ENCODE measurements at places on chromosomes 16 and 17. TPM values are rescaled to one million over a fixed set of nuclear protein-coding genes. Genes with fewer than 3 reads are reported as not detected.
A peak's percentile ranks its signal among the peaks of the same experiment; 100 is the strongest.

BRICD5 gene
- 8.3 TPM for total RNA-seq

CCDC154 gene
- 1.5 TPM for total RNA-seq

GRCh38 chr16:65222536-65222935 is 100.7 kb upstream of the CDH11 start:
- no peak overlapping the region for H3K4me3 ChIP-seq
- no peaks in the 10 kb centered on the region for H3K4me1 ChIP-seq
- no peak for DNase-seq
- no peaks in the 10 kb centered on the region for H3K36me3 ChIP-seq

DNA sequence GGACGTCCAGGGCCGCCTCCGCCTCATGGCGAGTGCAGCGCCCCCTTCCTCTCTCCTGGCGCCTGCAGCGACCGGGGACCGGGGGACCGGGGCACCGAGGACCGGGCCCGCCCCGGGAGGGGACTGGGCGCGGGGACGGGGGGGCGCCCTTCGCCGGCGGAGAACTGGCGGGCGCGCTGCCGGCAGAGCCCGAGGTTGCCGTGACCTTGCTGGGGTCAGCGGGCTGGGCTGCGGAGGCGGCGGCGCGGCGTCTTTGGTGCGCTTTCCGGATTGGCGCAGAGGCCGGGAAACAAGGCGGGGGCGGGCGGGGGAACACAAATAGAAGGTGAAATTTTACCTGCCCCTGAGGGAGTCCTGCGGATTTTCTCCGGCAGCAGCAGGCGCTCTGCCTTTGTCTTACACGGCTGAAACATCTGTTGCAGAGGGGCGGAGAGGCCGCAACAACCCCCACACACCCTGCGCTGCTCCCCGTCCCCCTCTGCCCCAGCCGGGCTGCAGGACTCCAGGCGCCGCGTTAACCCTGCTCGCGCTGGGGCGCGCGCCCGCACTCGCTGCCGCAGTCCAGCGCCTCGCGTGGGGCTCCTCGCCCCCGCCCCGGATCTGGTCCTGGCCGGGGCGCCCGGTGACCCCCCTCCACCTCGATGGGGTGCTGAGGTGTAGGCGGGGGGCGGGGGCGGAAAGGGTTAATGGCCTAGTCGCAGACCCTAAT is 53.5 kb downstream of the SREBF1 start:
- H3K36me3 ChIP-seq, result no peaks in the 10 kb centered on the region
- DNase-seq, result peak; percentile 73
- peak overlapping the region; percentile 50 for H3K4me3 ChIP-seq
- H3K27me3 ChIP-seq, result no peaks in the 10 kb centered on the region
- peak overlapping the region; percentile 77 for H3K27ac ChIP-seq

HOXB13 gene
- total RNA-seq, result not detected

DNA sequence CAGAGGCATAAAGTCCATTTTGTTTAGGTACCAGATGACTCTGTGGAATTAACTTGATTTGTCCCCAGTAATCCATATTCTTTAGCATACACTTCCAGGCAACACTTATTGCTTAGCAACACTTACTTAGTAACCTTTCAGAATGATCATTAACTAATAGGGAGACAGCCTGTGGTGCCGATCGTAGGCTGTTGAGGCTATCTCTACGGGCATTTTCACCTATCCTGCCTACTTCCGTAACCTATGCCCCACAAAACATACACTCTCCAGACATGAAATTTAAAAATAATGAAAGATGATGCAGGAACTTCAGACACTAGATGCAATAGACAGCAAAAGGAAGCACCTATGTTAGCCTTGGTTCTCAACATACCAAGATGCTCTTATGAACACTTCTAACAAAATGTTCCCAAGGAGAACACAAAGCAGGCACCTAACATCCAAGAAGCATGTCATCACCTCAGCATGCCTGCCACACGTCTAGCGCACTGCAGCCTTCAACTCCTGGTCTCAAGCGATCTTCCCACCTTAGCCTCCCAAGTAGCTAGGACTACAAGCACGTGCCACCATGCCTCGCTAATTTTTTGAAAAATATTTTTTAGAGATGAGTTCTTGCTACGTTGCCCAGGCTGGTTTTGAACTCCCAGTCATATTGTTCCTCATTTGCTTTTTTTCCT is 34.5 kb downstream of the HLF start:
- no peaks in the 10 kb centered on the region for H3K36me3 ChIP-seq
- H3K4me1 ChIP-seq, result peaks cover 4% of the 10 kb centered on the region
- no peak for DNase-seq

KRT16 gene
- total RNA-seq, result not detected

DNA sequence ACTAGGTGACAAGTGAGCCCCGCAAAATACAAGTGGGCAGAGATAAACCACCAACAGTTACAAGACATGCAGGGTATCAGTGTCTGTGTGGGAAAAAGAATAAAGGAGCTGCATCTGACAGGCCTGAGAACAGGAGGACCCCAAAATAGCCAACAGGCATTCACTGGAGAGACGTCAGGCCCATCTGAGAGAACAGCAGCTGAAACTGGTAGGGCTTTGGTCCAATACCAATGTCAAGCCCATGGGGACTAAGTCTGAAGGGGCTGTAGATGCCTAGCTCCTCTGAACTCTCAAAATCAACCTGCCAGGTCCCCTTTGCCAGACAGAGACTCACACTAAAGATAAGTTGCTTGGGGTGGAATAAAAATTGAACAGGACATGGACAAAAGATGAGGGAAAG is 30.5 kb upstream of the TANC2 start:
- no peaks in the 10 kb centered on the region for H3K4me1 ChIP-seq
- no peak overlapping the region for H3K27ac ChIP-seq
- H3K36me3 ChIP-seq, result no peaks in the 10 kb centered on the region
- H3K27me3 ChIP-seq, result no peaks in the 10 kb centered on the region
- no peak overlapping the region for H3K4me3 ChIP-seq

GRCh38 chr17:76446449-76447231 is 6.3 kb downstream of the UBE2O start:
- H3K4me3 ChIP-seq, result no peak overlapping the region
- H3K27me3 ChIP-seq, result no peaks in the 10 kb centered on the region
- H3K4me1 ChIP-seq, result peaks cover 4% of the 10 kb centered on the region
- H3K36me3 ChIP-seq, result no peaks in the 10 kb centered on the region
- no peak for DNase-seq
- H3K27ac ChIP-seq, result no peak overlapping the region

DNA sequence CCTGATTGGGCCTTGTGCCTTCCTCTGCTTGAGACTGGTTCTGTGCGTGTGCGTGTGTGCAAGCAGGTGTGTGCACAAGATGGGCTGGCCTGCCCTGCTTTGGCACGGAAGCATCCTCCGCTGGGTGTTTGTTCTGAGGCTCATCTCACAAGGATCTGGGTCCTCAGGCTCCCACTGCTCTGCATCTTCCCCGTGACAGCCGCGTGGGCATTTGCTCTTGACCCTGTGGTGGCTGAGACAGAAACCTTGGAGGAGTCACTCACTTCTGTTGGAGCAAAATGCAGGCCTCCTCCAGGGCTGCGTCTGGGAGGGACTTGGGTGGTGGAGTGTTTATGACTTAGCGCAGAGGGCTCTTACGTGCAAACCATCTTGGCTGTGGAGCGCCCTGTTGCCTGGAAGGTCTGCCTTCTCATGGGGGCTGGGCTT is 119.2 kb downstream of the RPTOR start:
- no peak overlapping the region for H3K4me3 ChIP-seq
- DNase-seq, result peak; percentile 62
- H3K27me3 ChIP-seq, result no peaks in the 10 kb centered on the region

KRT15 gene
- 0.71 TPM for total RNA-seq

DNA sequence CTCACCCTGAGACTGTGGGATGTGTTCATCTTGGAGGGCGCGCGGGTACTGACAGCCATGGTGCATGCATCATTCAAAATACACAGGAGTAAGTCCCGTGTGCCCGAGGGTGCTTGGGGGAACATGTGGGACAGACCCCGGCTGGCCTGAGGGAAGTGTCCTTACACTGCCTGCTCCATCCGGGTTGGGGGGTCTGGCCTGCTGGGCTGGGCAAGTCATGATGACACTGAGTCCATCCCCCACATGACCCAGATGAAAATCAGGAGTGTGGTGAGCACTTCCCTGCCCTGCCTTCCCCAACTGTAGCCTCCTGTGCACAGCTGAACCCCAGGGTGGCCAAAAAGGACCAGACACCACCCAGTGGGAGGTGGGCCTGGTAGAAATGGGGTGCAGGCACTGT is 10.8 kb downstream of the TBC1D26 start:
- H3K27ac ChIP-seq, result no peak overlapping the region
- H3K36me3 ChIP-seq, result no peaks in the 10 kb centered on the region
- H3K4me1 ChIP-seq, result peaks cover 4% of the 10 kb centered on the region

VASN gene
- 44.6 TPM for total RNA-seq

CLDN7 gene
- total RNA-seq, result 9.6 TPM

DNA sequence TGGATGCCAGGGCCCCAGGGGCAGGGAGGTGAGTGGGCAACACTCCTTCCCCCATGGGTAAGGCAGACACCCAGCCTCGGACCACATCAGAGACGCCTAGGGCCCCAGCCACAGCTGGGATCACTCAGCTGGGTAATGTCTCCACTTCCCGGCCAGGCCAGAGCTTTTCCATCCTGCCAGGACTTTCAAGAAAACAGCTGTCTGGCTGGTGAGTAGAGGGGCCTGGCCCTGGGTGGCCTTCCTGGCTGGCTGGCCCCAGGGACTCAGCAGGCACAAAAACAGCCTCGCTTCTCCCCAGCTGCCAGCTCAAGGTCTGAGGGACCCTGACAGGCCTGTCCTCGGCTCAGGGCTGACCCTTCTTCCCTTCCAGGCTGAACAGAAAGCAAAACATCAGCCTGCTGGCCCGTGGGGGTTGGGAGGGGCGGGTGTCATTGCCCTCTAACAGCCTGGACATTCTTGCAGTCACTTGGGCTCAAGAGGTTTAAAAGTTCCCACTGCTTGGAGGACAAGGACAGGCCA is 45.3 kb upstream of the JPH3 start:
- H3K36me3 ChIP-seq, result no peaks in the 10 kb centered on the region
- no peak overlapping the region for H3K4me3 ChIP-seq
- H3K4me1 ChIP-seq, result peaks cover 15% of the 10 kb centered on the region
- no peaks in the 10 kb centered on the region for H3K27me3 ChIP-seq

DNA sequence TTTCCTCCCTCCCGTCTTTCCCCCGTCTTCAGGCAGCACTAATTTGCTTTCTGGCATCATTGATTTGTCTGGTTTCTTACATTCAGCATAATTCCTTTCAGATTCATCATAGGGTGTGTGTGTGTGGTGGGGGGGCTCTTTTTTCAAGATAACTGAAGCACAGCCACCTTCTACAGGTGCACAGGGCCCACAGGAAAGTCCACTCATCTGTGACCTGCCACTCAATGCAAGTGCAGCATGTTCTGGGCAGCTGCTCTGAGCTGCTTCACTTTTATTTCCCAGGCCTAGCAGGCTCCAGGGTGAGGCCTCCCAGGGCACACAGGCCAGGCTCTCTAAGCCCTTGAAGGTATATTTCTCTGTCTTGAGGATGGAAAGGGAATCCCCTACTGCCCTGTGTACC is 35.2 kb upstream of the MYH10 start:
- H3K27ac ChIP-seq, result no peak overlapping the region
- H3K27me3 ChIP-seq, result no peaks in the 10 kb centered on the region
- no peak for DNase-seq
- H3K4me1 ChIP-seq, result no peaks in the 10 kb centered on the region
- H3K4me3 ChIP-seq, result no peak overlapping the region

- H3K36me3 ChIP-seq, result no peaks in the 10 kb centered on the region
- no peak overlapping the region for H3K4me3 ChIP-seq
- H3K4me1 ChIP-seq, result peaks cover 11% of the 10 kb centered on the region
- H3K27ac ChIP-seq, result no peak overlapping the region
- no peak for DNase-seq
Observed at GRCh38 chr17:55585629-55586028, 74.4 kb upstream of the SMIM36 start.

DNA sequence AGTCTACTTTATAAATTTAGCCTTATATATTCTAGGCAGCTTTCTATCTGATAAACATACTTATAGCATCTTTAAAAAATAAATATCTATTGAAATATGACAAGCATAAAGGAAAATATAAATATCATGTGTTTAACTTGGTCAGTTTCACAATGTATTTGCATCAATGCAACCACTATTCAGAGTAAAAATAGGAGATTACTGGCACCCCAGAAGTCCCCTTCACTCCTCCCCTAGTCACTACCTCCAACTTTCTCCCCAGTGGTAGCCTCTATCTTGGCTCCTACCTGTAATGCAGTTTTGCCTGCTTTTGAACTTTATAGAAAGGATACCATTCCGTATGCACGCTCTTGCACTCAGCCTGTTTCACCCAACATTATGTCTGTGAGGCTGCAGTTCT is 3.2 kb upstream of the NOD2 start:
- peaks cover 9% of the 10 kb centered on the region for H3K4me1 ChIP-seq
- no peak for DNase-seq
- no peak overlapping the region for H3K27ac ChIP-seq
- H3K4me3 ChIP-seq, result no peak overlapping the region

- DNase-seq, result no peak
- no peak overlapping the region for H3K4me3 ChIP-seq
- no peaks in the 10 kb centered on the region for H3K36me3 ChIP-seq
- H3K27ac ChIP-seq, result no peak overlapping the region
- no peaks in the 10 kb centered on the region for H3K27me3 ChIP-seq
- H3K4me1 ChIP-seq, result no peaks in the 10 kb centered on the region
Observed at GRCh38 chr16:81502396-81503070, 57.9 kb downstream of the CMIP start.

MATCAP1 gene
- 16.8 TPM for total RNA-seq

GRCh38 chr17:79951361-79952264 is 84.1 kb downstream of the TBC1D16 start:
- H3K36me3 ChIP-seq, result no peaks in the 10 kb centered on the region
- H3K27ac ChIP-seq, result peak overlapping the region; percentile 40
- H3K4me1 ChIP-seq, result peaks cover 15% of the 10 kb centered on the region
- DNase-seq, result peak; percentile 75
- H3K27me3 ChIP-seq, result no peaks in the 10 kb centered on the region
- no peak overlapping the region for H3K4me3 ChIP-seq

- H3K4me3 ChIP-seq, result no peak overlapping the region
- no peak overlapping the region for H3K27ac ChIP-seq
- DNase-seq, result no peak
- H3K4me1 ChIP-seq, result no peaks in the 10 kb centered on the region
Observed at GRCh38 chr17:31513731-31514427, 122.4 kb downstream of the RAB11FIP4 start.

DNA sequence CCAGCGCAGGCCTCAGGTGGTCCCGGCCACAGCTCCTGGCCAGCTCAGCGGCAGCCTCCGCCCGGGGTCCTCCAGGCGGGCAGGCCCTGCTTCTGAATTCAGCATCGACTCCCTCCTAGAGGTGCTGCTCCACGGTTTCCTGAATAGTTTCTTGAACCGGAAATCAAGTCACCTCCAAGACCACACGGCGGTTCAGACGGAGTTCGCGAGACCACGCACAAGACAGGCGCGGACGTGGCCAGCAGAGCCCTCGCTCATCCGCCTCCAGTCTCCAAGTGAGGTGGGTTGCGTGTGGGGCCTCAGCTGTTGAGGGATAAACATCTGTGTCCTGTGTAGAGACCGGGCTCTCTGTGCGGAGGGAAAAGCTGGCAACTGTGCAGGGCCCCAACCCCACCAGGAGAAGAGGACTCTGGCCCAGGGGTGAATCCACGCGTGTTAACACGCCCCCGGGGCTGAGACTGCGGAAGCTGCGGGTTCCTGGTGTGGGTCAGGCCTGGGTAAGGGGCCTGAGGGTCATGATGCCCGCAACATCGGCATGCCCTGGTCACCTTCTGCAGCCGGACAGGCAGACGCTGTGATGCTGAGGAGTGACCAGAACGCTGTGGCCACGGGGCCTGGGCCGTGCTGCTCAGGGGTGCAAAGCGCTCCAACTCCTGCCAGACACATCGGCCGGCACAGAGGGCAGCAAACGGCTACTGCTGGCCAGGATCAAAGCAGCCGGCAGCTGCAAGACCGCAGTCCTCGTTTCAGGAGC is 55.0 kb upstream of the METRNL start:
- DNase-seq, result no peak
- H3K4me1 ChIP-seq, result no peaks in the 10 kb centered on the region
- no peak overlapping the region for H3K4me3 ChIP-seq
- H3K27me3 ChIP-seq, result no peaks in the 10 kb centered on the region

All from ovary (tissue), 10 donors.